Stimulated activated CD4-positive, alpha-beta T cell treated with anti-CD3 and anti-CD28 coated beads, Interleukin-2, amount 100 ng/mL, for 24 hours (primary cell): ENCODE measurements at places on chromosomes 7 and 10.
A peak's percentile ranks its signal among the peaks of the same experiment; 100 is the strongest.

DNA sequence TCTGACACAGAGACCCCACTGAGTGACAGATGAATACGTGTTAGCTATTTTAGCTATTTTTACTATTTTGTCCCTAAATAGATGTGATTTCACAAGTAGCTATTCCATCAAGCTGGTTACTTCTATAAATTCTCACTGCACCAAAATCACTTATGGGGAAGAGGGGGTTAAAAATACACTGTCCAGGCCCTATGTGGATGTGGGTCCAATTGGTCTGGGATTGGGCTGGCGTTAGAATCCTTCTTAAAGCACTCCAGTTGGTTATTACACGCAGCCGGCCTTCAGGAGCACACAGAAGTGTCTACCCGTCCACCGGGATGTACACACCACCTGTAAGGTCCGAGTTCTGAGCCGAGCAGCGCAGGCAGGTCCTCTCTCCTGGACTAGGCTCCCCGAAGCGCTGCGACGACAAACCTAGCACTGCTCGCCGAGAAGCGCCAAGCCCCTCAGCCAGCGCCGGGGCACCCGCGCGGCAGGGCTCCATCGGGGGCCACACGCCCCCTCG is 222.3 kb upstream of the MKLN1 start:
- DNase-seq: no peak

GRCh38 chr10:70566515-70567290 is 35.8 kb downstream of the PRF1 start:
- no peak for DNase-seq

DNA sequence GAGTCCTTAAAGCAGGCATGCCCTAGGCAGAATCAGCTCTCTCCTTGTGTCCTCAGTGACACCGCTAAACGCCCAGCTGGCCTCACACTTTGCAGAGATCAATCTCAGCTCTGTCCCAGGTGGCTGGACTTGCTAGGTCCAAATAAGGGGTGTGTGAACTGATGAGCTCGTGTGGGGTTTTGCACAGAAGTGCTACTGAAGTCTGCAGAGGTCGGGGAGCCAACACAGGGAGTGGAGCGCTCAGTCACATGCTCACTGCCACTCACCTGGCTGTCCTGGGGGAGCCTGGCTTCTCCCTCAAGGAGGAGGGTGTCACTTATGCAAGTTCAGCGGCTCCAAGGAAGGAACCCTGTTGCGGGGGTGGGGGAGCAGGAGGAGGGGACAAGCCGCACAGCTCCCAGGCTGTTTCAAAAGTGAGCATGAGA is 2.0 kb downstream of the ELN start:
- DNase-seq: no peak

GRCh38 chr7:142459551-142459963 is 201.7 kb upstream of the PRSS58 start:
- DNase-seq: peak; percentile 29

- no peak for DNase-seq
These were observed 870 bp downstream of the ANK3 start for GRCh38 chr10:60388709-60389301.

- no peak for DNase-seq
These were observed 160.9 kb downstream of the PLXDC2 start for GRCh38 chr10:19977097-19977521.

GRCh38 chr7:5661942-5662341 is 119.5 kb downstream of the RNF216 start:
- DNase-seq: no peak

- no peak for DNase-seq
These were observed 67.6 kb upstream of the C1GALT1 start for GRCh38 chr7:7114575-7115291.

DNA sequence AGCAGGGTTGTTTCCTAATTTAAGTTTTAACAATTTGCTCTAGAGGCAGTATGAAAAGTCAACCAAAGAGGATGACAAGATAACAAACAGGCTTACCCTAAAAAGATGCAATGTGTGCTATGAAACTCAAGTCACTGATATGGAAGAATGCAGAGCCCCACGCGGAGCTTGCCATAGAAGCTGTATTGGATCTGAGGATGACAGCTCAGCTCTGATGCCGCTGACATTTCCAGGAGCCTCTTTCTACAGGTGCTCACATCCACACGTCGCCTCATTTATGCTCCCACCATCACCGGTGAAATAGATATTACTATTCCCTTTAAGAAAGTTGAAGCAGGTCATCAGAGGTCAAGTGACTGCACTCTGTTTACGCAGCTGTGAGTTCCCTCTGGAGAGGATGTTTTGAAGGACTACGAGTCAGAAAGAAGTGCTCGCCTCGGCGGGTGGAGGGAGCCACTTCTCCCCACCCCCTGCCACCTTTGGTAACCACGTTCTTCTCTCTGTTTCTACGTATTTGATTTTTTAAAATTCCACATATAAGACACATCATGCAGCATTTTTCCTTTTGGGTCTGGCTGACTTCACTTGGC is 275.4 kb downstream of the GLRX3 start:
- no peak for DNase-seq

DNA sequence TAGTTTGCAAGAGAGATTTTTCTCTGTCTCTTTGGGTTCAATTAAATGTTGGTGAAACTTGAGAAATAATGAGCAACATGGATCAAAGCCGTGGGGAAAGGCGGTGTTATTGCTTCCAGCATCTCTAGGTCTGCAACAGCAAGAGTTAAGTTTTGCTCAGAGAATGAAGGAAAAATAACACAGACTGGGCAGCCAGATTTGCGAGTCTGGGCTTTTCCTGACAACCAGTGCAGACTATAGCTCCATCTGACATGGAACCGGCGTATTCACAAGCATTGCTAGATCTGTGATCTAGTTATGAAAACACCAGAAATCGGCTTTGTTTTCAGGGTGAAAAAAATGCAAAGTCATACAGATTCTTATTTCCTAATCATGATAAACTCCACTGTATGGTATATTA is 110.4 kb downstream of the CAMK1D start:
- no peak for DNase-seq

- peak; percentile 70 for DNase-seq
These were observed at the start of gene TES for GRCh38 chr7:116210345-116211005. Gene TES, plus strand, starts transcription at chr7:116210539. Its CDS starts 169 bp downstream, at chr7:116210708.

- DNase-seq: no peak
These were observed 175.3 kb downstream of the MBL2 start for GRCh38 chr10:52597189-52597863.

DNA sequence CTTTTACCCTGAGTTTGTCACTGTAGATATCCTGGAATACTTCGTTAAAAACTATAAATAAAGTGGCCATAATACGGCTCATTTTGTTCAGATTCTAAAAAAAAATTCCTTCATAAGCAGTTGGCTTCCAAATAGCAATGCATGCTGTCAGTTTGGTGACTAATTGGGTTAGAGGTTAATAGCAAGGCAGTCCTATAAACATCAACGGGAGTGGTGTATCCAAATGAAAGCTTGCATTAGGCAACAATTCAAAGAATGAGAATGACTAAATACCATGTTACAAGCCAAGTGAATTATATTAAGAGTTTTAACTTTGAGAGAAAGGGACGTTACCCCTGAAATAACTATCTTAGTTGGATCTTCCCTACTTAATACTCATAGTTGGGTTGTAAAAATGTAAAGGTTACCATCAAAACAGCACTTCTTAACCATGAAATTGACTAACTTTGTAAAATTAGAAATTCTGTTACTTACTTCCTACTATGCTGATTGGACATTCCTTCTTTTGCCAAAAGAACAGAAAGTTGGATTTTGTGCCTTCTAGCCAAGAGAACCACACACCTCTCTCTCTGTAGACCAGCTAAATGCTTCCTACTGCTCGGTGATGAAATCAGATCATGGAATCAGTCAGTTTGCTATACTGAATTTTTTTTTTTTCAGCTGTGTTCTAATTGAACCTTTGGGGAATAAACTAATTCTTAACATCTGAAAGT is 98.0 kb downstream of the KAT6B start:
- no peak for DNase-seq

DNA sequence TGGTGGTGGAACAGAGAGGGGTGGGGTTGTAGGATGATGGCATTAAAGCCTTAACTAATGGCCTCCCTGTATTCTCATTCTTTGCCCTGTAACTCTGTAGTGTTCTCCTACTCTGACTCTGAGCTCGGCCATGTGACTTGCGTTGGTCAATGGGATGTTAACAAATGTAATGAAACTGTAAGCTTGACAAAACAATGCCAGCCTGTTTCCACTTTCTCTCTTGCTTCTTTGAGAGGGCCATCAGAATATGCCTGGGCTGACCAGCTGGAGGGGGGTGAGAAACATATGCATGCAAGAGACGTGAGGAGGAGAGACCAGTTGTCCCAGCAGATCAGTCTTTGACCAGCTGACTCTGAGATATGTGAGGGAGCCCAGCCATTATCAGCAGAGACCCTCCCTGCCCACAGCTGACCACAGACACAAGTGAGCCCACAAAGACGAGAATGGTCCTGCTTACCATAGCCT is 100.6 kb downstream of the ICA1 start:
- DNase-seq: no peak

GRCh38 chr7:116353647-116354046 is 143.3 kb downstream of the TES start:
- DNase-seq: no peak

- DNase-seq: no peak
These were observed 39.8 kb downstream of the ATOH7 start for GRCh38 chr10:68192113-68192512.

- DNase-seq: no peak
These were observed 52.5 kb downstream of the DGKB start for GRCh38 chr7:14850039-14850438.

DNA sequence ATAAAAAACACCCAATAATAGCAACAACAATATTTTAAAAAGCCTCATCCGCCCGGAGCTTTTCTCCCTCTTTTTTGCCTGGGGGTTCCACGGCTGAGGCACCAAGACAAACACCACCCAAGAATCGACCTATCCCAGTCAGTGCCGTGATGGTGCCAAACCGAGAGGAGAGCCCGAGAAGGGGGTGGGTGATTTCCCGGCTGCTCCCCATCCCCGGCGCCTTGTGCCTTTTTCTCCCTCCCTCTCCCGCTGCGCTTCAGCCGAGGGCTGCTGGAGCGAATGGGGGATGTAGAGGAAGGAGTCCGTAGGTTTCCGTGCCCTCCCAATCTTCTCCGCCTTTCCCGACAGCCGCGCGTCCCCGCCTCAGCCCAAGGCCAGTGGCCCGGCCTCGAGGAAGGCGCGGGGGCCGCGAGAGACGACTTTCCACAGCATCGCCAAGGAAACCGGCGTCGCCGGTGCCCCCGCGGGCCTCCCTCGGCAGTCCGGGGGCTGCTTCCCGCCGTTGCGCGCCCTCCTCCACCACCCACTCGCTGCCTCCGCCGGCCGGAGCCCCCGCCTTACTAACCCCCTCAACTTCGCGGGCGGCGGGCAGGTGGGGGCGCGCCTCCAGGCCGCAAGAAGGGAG is 1.3 kb downstream of the EGR2 start:
- DNase-seq: peak; percentile 36

GRCh38 chr10:116771101-116771958 is 29.0 kb upstream of the HSPA12A start:
- no peak for DNase-seq

GRCh38 chr10:6986927-6987326 is 406.9 kb upstream of the PRKCQ start:
- DNase-seq: no peak

GRCh38 chr7:155737590-155737989 is 74.7 kb downstream of the SHH start:
- DNase-seq: no peak

DNA sequence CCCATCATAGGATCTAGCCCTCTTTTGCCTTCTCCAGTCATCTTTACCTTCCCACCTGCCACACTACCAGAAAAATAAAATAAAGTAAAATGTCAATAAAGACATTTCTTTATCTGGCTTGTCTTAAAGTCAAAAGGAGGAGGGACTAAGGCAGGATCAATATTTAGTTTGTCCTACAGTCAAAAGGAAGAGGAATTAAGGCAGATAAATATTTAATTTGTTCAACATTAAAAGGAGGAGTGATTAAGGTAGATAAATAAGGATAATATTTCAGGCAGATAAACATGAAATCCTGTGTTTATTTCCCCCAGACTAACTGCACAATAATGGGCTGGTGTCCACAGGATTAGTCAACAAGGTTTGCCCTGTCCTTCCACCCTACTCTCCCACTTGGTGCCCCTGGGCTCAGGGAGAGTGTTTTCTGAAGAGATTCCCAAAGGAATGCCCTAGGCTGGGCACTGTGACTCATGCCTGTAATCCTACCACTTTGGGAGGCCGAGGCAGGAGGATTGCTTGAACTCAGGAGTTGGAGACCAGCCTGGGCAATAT is 18.3 kb upstream of the MSMB start:
- no peak for DNase-seq

DNA sequence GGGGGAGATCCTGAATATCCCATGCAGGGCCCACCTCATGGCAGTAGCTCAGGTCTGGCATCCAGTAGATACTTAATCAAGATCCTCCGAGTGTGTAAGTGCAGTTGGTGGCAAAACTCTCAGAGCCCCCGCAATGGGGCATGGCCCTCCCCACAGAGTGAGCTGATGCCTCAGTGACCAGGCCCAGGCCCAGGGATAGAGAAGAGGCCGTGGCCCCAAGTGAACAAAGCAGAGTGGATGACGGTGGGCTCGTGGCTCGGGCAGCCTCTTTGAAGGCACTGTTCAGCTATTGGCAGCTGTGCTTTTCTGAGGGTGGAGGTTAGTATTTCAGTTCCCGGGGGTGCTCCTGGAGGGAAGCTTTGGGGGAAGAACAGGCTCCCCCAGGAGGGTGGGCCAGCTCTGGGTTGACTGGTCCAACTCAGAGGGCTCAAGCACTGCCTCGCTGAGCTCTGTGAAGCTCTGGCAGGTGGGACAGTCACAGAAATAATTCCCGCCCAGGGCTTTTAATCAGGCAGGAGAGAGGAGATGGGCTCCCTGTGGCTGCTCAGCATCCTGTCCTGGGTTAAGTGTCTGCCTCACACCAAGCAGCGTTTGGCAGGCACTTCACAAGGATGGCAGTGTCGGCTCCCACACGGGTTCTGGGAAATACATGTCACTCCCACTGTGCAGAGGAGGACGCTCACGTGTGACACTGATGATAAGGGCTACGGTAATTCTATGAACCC is 583.6 kb downstream of the TCERG1L start:
- DNase-seq: no peak

DNA sequence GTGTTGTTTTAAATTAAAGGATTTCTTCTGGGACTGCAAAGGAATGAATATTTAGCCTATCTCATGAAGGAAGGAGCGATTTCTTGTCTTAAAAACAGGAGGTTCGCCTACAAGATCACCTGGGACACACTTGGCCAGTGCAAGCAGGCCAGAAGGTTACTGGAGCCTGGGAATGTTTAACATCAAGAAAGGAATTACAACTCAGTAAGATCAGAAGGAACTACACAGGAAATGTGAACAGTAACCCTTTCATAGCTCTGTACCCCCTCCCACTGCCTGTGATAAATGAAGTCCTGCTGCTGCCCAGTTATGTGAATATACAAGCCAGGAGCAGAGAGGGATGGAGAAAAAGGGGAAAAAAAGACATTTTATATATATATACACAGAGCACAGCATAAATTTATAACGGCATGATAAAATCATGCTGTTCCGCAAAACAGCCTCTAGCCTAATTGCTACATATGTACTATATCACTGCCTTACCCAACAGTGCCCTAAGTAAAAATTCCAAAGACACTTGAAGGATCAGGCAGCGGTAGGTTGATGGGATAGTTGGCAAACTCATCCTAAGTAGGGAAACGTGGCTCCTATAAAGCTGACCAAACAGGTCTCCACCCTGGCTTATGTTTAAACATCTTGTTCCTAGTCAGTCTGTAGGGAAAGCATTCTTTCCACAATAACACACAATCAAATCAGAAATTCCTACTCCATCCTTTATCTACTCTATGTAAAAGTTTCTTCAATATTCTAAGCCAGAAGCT is 63.8 kb downstream of the ZNF438 start:
- no peak for DNase-seq
